ENCODE measurements at places on chromosomes 6 and 20.

DNA sequence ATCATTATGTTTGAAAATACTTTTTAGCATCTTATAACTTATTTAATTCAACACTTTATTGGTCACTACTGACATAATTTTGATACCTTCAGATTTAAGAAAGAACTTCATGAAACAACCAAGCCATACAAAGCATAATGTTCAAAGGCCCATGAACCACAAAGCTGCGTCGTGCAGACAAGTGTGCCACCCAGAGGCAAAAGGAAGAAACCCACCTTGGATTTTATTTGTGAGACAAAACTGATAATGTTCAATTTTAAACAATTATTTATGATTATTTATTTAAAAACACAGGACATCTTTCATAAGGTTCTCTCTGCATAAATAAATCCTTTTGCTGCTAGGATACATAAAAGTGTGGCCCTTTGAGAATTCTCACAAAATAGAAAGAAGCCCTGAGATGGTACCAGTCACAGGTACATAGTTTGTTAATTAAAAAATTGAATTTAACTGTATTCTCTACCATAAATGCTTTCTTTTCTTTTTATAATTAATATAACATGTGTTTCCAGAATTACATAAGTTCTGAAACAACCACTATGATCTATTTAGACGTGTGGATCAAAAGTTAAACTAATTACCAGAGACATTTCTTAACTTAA lies 143.7 kb downstream of the RALGAPA2 start:
- DNase-seq, result peak; percentile 5

DNA sequence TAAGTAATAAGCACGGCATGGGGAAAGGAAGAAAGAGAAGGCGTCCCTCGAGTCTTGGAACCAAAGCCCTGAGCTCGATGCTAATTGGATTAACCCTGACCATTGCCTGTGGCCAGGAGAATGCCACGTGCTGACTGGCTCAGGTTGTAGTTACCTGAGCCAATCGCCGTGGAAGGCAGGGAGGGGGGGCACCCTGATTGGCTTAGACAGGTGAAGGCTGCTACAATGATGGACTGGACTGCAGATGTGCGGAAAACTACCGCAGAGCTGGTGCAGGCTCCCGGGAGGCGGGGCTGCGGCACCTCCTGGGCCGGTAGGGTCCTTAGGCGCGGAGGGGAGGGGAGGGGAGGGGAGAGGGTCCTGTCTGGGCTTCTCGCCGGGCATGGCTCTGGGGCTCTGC lies 121.3 kb downstream of the TFAP2C start:
- DNase-seq, result no peak

DNA sequence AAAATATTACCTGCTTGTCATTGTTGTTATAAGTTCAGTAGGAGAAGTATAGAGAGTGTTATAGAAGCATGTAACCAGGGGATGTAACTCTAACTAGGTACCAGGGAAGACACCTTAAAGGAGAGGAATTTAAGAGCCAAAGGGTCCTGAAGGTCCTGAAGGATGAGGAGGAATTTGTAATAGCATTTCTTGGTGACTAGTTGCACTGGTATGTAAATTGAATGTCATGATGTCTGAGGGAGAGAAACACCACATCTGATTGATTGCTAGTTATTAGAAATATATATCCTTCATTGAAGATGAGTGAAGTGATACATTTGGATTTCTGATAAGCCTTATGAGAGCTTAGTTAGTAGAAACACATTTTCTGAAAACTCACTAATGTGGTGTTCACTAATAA lies 643.8 kb downstream of the RFPL4B start:
- DNase-seq, result no peak

DNA sequence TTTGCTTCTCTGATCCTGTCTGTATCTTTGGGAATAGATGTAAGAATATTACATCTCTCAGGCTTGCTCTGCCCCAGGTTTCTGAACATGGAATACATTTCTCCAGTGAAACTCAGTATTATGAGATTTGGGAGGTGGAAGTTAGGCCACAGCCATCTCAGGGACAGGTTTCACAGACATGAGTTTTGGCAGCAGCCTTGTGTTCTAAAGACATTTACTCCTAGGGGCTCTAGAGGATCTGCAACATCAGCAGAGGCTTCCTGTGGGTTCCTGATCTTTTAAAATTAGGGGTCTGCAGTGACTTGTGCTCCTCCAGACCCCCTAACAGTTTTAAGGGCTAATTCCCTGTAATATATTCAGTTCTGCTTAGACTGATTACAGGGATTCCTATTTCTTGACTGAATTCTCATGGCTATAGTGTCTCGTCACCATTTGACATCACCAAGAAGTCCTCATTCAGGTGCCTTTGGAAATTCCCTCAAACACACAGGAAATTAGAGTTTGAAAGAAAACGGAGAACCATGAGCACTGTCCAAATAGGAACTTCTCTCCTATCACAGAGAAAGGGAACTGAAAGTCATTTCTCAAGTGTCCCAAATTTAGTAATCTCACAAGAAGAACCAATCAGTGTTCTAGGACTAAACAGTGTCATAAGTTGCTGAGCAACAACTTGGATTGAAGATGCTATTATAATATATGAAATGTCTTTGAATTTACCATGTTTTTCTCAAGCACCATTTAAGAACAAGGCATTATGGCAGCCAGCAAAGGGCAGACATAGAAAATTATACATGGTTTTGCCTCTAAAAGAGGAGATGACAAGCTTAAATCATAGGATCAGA lies 2.5 kb upstream of the HLA-DRA start:
- DNase-seq, result peak; percentile 89

GRCh38 chr6:108686896-108687295 lies 126.2 kb downstream of the FOXO3 start:
- no peak for DNase-seq

GRCh38 chr6:122059918-122060317 lies 339.5 kb upstream of the HSF2 start:
- no peak for DNase-seq

- no peak for DNase-seq
Measured at GRCh38 chr6:55679503-55679902, 100.5 kb upstream of the HMGCLL1 start.

- DNase-seq, result no peak
Measured at GRCh38 chr20:19682249-19682648, 75.8 kb upstream of the RIN2 start.

DNA sequence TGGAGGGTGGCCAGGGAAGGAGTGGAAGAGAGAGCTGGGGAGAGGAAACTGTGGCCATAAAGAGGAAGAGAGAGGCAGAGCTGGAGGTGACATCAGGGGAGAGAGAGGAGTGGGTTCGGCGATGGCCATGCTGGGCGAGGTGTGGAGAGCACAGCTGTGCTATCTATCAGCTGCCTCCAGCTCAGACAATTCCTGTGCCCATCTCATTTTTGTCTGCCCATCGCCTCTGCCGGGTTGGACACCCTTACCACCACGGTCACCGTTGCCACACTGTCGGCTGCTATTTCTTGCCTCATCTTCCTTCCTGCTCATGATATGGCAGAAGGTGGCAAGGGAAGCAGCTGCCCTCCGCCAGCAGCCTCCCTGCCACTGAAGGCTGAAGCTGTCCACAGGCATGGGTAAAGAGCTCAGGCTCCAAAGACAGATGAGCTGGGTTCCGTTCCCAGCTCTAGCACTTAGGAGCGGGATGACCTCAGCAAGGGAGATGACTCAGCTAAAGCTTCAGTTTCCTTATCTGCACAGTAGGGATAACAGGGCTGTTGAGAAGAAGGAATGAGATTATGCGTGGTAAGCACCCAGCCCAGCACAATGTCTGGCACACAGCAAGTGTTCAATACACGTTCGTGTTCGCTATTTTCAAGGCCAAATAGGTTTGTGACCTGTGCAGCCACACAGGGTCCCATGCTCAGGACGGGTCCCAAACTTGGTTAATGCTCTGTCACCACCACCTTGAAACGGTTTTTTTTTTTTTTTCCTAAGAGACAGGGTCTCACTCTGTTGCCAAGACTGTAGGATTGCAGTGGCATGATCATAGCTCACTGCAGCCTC lies 21.9 kb upstream of the TAF8 start:
- peak; percentile 99 for DNase-seq

GRCh38 chr6:133062077-133062476 lies 179.1 kb upstream of the EYA4 start:
- no peak for DNase-seq

- DNase-seq, result no peak
Measured at GRCh38 chr6:5778317-5778857, 228.3 kb downstream of the NRN1 start.

- no peak for DNase-seq
Measured at GRCh38 chr6:11162262-11162661, 50.7 kb upstream of the ERVFRD-1 start.

- peak; percentile 79 for DNase-seq
Measured at GRCh38 chr6:18400831-18401446, 13.8 kb downstream of the RNF144B start.

DNA sequence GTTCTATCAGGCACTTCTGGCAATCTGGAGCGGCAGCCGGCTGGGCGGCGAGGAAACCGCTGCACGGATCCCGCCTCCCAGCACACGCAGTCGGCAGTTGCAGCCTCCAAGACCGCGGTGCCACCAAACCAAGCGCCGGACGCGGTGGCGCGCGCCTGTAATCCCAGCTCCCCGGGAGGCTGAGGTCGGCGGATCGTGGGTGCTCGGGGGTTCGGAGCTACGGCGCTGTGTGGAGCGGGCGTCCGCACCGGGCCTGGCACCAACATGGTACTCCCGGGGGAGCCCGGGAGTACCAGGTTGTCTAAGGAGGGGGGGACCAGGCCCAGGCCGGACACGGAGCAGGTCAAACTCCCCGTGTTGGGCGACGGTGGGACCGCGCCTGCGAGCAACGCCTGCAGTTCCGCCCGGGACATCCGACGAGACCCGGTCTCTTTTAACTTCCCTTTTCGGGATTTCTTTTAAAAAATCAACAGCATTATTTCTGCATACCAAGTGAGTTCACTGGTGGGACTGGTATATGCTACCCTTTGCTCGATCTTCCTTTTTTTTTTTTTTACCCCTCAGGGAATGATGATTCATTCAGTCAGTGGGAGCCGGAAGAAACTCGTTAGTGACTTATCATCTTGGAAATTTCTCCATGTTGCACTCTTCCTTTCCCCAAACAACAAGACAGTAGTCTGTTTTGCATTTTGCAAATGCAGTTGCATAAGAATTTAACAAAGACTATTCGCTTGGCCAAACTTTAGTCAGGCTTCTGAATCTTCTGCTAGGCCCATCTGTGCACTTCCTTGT lies 27.6 kb downstream of the ZNF311 start:
- DNase-seq, result no peak

- no peak for DNase-seq
Measured at GRCh38 chr6:49634092-49634835, 2.4 kb downstream of the RHAG start.

GRCh38 chr6:3193102-3193849 lies 34.2 kb downstream of the TUBB2B start:
- no peak for DNase-seq

DNA sequence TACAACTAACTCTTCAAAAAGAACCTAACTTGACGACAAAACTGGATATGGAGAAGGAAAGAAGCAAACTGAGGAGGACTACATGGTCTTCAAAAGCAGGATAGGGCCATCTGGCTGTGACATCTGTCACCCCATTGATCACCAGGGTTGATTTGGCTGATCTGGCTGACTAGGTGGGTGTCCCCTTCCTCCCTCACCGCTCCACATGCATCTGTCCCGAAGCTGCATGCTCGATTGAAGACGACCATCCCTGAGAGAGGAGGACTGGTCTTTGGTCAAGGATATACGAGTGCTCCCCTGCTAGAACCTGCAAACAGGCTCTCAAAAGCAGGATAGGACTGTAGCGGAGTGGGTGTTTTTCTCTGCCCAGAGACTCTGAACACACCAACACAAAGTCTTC lies 21.7 kb downstream of the CPNE1 start:
- no peak for DNase-seq

- no peak for DNase-seq
Measured at GRCh38 chr6:113246186-113246585, 611.0 kb upstream of the MARCKS start.

GRCh38 chr6:142009647-142010046 lies 123.1 kb upstream of the GJE1 start:
- DNase-seq, result no peak

GRCh38 chr6:33903579-33903978 lies 99.8 kb upstream of the MLN start:
- no peak for DNase-seq

DNA sequence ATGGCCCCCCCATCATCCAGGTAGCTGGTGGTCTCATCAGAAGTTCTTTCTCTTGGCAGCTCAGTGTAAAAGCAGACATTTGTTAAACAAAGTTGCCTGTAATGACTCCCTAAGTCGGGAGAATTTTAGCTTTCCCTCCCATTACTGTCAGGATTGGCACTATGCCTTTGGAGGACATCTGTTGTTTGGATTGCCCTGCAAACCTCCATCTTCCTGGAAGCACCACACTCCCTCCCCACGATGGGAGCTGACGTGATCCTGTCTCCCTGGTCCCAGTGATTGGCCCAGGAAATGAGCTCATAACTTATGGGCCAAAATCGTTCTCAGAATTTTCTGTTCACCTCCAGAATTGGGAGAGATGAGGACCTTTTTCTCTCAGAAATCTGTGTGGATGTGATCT lies 42.6 kb upstream of the CNR1 start:
- DNase-seq, result no peak

GRCh38 chr20:10603971-10604864 lies 69.6 kb downstream of the JAG1 start:
- DNase-seq, result no peak

DNA sequence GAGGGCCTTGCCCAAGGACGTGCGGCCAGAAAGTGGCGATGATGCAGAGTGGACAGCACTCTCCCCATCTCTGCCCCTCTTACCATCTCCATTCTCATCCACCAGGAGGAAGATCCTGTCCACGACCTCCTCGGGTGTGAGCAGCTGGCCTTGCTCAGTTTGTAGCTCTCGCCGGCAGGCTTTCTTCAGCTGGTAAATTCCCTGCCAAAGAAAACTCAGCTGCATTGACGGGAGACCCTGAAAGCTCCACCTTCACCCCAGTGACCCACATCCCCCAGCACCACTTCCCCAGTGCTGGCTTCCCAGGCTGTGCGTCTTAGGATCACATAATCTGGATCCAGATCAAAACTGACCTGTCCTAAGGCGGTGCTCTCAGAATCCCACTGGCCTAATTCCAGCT lies 9.2 kb downstream of the GUCA1B start:
- no peak for DNase-seq

DNA sequence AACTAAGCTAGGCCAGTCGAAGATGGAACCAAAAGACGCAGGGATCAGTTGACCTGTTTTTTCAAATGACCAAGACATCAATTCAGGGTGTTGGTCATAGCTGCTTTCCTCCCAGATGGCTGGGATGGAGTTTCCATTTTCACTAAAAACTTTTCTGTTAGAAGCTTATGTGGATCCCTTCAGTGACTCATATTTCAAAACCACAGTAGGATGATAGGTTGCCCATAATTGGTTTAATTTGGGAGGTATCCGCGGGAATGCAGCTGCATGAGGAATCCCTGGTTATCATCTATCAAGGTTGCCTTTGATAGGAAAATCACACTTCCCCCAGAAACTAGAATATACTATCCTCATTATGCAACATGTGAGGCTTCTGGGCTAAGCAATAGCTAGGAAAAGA lies 150.9 kb upstream of the MLIP start:
- DNase-seq, result no peak
